ENCODE measurements at places on chromosomes 7 and 10.

- peak; percentile 1 for DNase-seq
These were observed 44.6 kb upstream of the DLG5 start for GRCh38 chr10:77970869-77971803.

DNA sequence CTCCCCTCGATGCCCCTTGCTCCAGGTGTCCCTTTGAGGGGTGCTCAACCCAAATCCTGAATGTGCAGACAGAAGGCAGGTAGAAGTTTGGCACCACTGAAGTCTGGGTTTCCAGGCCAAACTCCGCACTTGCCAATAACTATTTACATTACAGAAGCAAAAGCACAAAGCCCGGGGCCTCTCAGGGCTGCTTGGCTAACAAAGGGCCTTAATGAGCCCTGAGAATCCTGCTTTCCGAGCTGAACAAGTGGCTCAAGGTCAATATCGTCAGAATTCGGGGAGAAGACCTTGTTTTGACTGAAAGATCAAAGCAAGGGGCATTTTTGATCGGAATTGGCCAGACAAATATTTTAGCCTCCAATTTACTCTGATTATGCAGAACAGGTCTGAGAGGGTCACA lies 189.9 kb downstream of the HERPUD2 start:
- peak; percentile 34 for DNase-seq

- no peak for DNase-seq
These were observed 119.7 kb upstream of the GLCCI1 start for GRCh38 chr7:7848892-7849291.

DNA sequence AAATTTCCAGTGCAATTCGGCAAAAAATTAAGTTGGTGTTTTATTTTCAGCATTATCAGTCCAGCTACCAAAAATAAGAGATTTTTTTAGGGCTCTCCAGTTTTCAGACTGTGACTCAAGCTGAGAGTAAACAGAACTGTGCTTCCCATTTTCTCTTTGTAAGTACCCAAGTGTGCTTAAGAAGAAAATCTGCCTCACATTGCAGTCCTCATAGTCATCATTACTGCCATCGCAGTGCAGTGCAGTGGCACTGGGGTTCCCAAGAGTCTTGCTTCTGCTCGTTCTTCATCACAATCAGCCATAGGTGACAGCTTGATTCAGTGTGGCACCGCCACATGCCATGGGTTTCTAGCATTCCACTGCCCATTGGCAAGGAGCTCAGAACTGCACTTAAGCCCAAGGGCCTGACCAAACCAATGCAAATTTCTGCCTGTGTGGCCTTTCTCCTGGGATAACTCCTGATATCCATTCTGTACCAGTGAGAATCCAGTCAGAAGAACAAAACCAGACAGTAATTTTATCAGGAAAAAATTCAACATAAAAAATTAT lies 25.6 kb upstream of the ERCC6 start:
- no peak for DNase-seq

- no peak for DNase-seq
These were observed 32.6 kb upstream of the GIMAP8 start for GRCh38 chr7:150417863-150418262.

DNA sequence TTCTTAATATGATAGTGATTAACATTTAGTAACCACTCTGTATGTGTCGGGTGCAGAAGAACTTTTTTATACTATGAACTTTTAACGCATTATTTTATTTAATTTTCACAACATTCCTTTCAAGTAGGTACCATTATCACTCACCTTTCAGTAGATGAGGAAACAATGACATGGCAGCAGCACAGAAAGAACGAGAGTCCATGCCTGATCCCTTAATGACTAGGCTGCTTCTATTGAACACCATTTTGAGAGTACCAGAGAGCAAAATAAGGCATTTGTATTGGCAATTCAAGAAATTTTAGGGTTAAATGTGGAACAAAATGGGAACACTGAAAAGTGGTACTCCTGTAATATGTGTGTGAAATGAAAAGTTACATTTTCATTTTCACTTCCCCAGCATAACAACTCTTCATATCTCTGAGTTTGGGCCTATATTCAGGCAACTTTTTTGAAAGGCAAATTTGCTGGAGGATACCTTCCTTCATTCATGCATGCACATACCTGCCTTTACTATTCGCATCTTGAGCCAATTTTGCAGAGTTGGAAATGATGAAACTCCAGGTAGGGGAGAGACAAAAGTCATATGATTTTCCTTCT lies 12.8 kb downstream of the LRRN3 start:
- DNase-seq = no peak

DNA sequence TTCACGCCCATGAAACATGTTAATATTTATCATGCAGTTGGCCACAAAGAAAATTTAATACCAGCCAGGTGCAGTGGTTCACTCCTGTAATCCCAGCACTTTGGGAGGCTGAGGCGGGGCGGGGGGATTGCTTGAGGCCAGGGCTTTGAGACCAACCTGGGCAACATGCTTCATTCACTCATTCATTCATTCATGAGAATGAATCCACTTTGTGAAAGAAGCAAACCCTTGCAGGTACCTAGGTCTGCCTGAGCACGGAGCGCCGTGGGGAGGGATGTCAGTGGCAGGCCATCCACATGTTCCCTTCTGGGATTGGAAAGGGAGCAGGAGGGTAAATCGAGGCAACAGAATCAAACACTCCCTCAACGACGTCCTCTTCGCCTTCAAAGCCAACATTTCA lies 4.7 kb downstream of the ANXA11 start:
- DNase-seq = no peak

- no peak for DNase-seq
These were observed 91.2 kb downstream of the DNAJB6 start for GRCh38 chr7:157427811-157428553.

GRCh38 chr7:77644774-77645173 lies 51.5 kb upstream of the RSBN1L start:
- DNase-seq = no peak

- DNase-seq = no peak
These were observed 968.6 kb upstream of the ZNF722 start for GRCh38 chr7:63030061-63030460.

DNA sequence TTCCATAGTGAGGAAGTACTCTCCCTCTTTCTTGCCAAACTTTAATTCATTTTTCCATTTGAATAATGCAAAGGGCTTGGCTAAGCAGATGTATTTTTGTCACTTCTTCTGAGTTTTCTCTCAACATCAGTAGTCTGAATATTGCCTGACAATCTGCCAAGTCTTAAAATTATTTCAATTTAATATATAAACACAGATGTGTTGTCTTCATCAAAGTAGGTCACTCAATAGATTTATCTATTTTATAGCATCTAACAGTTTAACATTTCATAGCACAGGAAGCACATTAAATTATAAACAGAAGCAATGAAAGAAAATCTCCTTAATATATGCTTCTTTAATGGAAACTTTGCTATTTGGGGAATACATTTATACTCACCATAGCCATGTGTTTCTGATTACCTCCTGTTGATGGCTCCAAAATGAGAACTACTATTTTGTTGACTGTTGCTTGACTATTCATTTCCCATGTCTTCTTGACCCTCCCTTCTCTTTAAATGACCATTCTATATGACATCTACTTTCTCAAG lies 4.5 kb downstream of the CPED1 start:
- DNase-seq = no peak

- no peak for DNase-seq
These were observed 7.8 kb downstream of the COX19 start for GRCh38 chr7:967361-968082.

GRCh38 chr7:55526329-55526728 lies 46.0 kb downstream of the VOPP1 start:
- no peak for DNase-seq

GRCh38 chr7:17474724-17475344 lies 176.4 kb downstream of the AHR start:
- no peak for DNase-seq

DNA sequence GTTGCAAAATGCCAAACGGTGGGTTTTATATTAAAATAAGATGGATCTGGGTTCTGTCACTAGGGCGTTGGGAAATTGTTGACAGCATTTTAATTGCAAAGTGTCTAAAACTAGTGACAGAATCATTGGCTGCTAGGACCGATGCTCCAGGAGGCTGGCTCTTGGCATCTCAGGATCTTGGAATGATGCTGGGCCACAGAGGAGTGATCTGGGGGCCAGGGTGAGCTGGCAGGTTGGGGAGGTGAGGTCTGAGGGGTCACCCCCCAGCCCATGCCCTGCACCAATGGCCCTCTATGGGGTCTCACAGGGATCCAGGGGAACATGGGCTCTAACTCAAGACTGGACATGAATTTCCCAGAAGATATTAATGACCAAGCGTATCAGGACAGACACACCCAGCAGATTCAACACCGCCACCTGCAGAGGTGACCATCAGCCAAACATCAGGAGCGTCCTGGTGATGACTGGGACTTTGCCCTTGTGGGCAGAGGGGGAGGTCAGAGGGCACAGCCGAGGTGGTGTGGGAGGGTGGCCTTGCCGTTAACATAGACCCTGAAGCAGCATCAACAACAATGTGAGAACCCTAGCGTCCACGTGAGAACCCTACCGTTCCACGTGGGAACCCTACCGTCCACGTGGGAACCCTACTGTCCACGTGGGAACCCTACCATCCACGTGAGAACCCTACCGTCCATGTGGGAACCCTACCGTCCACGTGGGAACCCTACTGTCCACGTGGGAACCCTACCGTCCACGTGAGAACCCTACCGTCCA lies 89.0 kb upstream of the PPP2R2D start:
- no peak for DNase-seq

- DNase-seq = no peak
These were observed 6.3 kb upstream of the HBP1 start for GRCh38 chr7:107162475-107162874.

DNA sequence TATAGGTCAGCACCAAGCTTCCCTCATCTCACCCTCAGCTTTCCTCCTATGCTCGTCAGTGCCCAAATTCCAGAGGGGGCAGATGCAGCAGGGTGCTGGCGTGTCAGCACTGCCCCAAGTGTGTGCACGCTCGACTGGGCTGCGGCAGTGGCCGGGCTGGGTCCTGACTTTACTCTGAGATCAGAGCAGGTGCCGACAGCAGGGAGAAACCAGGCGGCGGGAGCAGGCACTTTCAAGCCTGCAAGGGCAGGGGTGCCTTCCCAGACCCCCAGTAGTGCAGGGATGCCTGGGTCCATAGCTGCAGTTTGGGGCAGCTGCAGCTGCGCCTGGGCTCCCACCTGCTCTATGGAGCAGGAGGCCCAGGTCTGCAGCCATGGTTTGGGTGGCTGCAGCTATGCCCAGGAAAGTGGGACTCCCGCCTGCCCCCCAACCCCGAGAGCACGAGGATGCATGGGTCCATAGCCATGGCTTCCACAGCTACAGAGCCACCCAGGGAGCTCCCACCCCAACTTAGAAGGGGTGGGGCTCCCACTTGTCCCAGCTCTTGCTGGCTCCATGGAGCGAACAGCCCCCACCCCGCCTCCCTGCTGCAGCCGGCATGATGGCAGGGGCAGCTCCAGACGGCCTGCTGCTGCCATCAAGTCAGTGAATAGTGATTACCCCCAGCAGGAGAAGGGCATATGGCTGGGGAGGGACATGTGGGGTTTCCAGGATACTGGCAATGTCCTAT lies 199.2 kb upstream of the KMT2E start:
- no peak for DNase-seq

GRCh38 chr10:132536241-132536876 lies 1.2 kb upstream of the INPP5A start:
- DNase-seq = peak; percentile 18

DNA sequence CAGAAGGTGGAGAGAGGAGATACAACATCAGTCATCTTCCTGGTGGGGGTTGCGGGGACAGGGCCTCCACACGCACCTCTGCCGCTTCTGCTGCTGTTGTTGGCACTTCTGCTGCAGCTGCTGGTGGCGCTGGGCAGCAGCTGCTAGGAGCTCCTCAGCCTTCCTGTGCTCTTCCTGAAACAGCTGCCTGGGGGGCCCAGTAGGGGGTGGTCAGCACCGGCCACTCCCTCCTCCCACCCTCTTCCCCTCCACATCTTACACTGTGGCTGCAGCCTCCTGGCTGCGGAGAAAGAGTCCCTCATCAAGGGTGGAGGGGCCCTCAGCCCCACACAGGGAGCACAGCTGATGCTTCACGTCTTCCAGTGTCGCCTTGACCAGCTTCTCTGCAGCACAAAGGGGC lies 9.9 kb downstream of the SYCE1 start:
- DNase-seq = no peak

- DNase-seq = no peak
These were observed 212.7 kb upstream of the ZNF804B start for GRCh38 chr7:88546808-88547207.

DNA sequence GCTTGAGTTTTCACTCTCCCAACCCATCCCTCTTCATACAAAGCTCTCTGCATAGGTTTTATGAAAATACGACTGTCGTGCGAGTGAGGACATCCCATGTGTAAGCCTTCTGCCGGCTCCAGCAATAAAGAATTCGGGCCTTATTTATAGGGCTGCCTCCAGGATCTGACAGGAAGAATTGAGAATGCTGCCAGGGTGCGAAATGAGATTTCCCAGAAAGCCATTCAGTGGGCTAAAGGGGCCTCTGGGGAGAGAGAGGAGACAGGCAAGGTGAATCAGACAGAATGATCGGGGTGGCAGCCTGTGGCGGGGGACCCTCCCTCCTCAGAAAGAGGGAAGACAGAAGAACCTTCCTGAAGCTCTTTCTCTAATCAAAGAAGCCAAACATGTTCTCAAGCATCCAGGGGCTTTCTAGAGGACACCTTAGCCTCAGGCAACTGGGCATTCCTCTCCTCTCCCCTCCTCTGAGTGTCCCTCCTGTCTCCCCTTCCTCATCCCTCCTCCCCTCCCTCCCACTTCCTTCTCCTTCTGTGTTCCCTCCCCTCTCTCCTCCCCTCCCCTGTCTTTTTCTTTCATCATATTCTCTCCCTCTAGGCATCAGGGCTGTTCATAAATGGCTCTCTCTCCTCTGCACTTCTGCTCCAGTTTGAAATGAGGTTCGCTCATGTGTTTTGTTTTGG lies 410.9 kb downstream of the TYW1 start:
- no peak for DNase-seq

GRCh38 chr10:76197293-76197692 lies 765.9 kb downstream of the LRMDA start:
- DNase-seq = no peak

DNA sequence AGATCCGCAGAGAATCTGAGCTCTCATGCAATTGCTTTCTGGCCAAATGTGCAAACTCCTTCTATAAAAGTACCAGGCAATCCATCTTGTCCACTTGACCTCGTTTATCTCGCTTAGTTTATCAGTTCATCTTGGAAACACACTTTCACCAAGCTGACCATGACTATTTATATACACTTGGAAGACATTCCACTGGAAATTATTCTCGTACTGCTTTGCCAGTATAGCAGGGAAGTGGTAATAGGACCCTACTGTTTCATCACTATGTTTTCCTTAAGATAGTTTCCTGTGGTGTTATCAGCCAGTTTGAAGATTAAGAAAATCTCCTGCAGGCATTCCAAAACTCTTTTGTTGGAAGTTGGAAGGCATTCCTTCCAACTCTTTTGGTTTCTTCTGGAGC lies 115.3 kb upstream of the FAM171A1 start:
- no peak for DNase-seq

- peak; percentile 62 for DNase-seq
These were observed 11.7 kb downstream of the ATP6V1F start for GRCh38 chr7:128874140-128875031.

All from NCI-H1417 (cell line).